Activated CD8-positive, alpha-beta memory T cell treated with anti-CD3 and anti-CD28 coated beads for 48 hours (primary cell): ENCODE measurements at places on chromosomes 2 and 18.
A peak's percentile ranks its signal among the peaks of the same experiment; 100 is the strongest.

GRCh38 chr2:151983221-151983620 lies 115.6 kb downstream of the CACNB4 start:
- DNase-seq, result no peak

- DNase-seq, result no peak
Measured at GRCh38 chr2:188726626-188727247, 247.4 kb upstream of the COL3A1 start.

DNA sequence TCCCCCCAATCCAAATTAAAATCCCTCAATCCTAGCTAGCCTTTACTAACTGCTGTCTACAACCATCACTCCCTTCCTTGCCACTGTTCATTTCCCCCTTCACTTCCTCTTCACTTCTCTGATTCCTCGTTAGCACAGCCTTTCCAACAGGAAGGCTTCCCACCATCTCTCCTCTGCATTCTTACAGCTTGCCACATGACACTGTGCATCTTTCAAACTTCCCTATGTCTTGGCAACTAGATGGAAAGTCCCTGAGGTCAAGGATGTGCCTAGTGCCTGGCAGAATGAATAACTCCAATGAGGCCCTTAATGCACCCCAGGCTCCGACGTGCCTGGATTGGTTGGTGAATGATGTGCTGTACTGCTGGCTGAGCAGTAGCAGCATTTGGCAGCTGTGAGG lies 15.2 kb downstream of the SAP130 start:
- no peak for DNase-seq

- no peak for DNase-seq
Measured at GRCh38 chr2:20972110-20972509, 71.8 kb downstream of the APOB start.

- DNase-seq, result no peak
Measured at GRCh38 chr2:171056307-171056706, 104.4 kb downstream of the TLK1 start.

- DNase-seq, result no peak
Measured at GRCh38 chr2:66836851-66837250, 401.9 kb downstream of the MEIS1 start.

GRCh38 chr2:28828382-28828781 lies 17.7 kb downstream of the SPDYA start:
- DNase-seq, result no peak

GRCh38 chr2:75764611-75765010 lies 53.9 kb upstream of the GCFC2 start:
- DNase-seq, result no peak

DNA sequence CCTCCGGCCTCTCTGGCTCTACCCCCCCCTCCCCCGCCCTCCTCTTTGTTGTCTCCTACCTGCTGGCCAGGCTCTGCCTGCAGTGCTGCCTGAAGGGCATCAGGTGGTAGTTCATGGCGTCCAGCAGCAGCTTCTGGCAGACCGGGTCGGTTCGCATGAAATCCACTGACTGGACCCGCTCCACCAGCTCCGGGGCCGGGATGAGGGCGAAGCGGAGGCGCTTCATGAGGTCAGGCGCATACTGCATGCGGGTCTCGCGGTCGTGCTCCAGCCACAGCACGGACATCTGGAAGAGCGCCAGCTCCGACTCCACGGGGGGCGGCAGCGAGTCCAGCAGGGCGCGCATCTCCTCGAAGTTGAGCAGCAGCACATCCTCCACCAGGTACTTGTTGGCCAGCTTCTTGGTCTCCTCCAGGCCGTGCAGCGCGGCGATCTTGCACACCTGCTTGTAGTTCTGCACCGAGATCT lies 3.2 kb downstream of the KLHL14 start:
- DNase-seq, result no peak

DNA sequence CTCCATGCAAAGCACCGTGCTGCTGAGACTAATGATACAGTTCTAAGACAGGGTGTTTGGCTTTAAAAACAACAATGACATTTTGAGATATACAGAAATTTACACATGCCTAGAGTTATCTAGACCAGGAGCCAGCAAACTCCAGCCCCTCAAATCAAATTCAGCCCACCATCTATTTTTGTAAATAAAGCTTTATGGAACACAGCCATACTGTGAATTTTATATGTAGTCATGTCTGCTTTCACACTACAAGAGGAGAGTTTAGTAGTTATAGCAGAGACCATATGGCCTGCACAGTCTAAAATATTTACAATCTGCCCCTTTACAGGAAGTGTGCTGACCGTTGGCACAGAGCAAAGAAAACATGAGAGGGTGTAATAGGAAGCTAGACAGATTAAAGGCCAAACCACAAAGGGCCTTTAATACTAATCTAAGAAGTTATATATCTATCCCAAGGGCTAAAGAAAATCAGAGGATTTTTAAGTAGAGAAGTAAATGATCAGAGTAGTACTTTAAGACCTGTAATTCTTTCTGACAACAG lies 39.4 kb downstream of the NBAS start:
- DNase-seq, result no peak

GRCh38 chr2:191706791-191707190 lies 28.9 kb downstream of the NABP1 start:
- no peak for DNase-seq

DNA sequence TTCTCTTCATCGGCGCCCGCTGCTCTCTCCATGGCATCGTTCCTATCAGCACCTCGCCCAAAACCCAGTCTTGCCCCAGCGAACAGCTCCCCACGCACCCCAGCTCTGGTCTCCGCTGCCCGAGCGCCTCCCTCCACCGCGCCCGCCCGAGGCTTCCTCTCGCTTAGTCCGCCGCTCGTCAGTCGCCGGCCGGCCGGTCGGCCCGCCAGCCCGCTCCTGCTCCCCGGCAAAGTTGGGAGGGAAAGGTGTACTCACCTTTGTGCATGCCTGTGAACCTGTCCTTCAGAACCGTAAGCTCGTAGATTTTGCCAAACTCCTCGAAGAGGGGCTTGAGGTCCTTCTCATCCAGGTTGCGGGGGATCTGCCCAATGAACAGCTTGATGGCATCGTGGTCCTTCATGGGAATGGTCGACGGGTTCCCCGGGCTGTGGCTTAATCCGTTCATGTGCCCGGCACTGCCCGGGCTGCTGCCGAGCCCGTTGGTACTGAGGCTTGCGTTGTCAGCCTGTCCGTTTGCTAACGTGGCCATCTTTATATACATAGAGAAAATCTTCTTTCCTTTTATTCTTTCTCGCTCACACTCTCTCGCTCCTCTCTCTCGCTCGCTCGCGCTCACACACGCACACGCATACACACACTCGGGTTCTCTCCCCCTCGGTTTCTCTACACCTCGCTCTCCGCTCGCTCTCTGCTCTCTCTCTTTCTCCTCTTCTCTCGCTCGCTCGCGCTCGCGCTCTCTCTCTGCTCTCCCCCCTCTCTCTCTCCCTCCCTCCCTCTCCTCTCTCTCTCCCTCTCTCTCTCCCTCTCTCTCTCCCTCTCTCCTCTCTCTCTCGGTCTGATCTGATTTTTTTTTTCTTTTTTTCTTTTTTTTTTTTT lies at the start of gene CELF4:
TSS of gene CELF4 (minus strand) at position 698 of the 876 bp plus-strand sequence.
- DNase-seq, result no peak

DNA sequence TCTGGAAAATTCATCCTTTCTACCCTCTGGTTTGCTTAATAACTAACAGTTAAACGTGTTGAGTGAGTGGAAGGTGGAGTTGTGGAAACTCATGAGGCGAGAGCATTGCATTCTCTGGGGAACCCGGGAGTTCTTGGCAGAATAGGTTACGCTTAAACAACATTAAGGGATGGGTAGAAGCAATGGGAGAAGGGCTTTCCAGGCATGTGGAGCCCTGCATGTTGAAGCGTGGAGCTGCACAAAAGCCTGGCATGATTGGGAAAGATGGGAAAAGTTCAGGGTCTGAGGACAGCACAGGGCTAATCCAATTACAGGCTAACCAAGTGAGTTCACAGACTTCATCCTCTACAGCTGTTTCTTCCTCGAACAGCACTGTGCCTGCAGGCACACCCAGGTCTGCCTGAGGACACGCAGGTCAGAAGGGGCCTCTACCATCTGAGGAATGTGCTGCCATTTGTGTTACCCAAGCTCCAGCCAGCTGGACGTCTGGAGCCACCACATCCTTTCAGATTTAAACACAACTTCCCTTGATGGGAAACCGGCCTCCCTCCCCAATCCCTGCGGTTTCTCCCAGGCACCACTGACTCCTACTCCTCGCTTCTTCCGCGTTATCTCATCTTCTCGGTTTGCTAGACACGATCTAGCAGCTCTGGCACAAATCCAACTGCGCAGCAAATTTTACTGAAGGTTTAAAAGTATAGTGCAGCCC lies 164.2 kb downstream of the ANTXR1 start:
- DNase-seq, result no peak

GRCh38 chr2:109129356-109129920 lies 433 bp downstream of the SH3RF3 start:
- no peak for DNase-seq

GRCh38 chr2:189232759-189233406 lies 53.3 kb upstream of the COL5A2 start:
- DNase-seq, result no peak

DNA sequence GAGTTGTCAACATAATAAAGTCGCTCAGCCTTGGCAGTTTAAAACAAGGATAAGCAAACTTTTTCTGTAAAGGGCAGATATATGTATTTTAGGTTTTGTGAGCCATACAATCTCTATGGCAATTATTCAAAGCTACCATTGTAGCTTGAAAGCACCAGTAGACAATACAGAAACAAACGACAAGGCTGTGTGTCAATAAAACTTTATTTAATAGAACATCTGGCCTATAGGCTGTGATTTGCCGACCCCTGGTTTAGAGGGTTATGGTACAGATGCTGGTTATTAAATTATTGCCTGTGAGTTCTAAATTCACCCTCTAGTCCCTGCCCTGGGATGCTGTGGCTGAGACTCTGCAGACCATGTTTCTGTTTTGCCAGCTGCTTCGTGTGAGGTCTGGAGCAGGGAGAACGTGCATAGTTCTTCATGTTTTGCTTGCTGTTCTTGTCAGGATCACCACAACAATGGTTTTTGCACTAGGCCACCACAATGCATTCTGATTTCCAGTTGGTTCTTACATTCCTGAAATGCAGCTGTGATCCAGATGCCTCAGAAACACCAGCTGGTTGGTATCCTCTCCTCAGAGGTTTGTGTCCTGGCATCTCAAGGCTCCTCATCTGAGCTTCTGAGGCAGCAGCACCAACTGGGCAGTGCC lies 46.6 kb downstream of the ICOS start:
- DNase-seq, result no peak

GRCh38 chr18:54506516-54507261 lies 84.4 kb upstream of the DYNAP start:
- no peak for DNase-seq

GRCh38 chr18:24778810-24779418 lies 318.5 kb downstream of the HRH4 start:
- DNase-seq, result no peak

DNA sequence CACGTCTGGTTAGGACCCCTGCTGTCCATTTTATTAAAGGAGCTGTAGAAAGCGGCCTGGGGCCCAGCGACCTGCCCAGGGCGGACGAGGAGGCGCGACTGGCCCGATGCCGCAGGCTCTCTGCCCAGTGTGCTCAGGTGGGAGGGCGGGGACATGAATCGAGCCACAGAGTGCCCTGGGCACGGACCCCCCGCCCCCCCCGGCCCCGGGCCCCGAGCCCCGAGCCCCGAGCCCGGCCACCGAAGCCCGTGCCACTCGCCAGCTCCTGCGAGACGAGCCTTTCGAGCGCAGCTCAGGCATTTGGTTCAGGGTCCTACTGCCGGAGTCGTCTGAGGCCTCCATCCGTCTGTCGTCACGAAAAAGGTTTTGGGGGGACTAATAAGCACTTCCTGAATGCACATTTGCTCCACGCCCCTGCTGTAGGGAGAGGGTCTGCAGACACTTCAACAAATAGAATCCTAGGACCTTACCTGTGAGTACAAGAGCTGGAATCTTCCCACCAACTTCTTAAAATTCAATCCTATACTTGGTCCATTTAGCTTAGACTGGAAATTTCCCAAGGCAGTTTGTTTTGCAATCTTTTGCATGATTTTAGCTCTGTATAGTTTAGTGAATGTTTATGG lies 602 bp upstream of the ADAM17 start:
- peak; percentile 5 for DNase-seq
